Stimulated activated CD4-positive, alpha-beta T cell treated with anti-CD3 and anti-CD28 coated beads, Interleukin-1b, Interleukin-23, amount 100 ng/mL, for 1 hour (primary cell): ENCODE measurements at places on chromosomes 5 and 9.

GRCh38 chr5:107099506-107099905 is 571.2 kb downstream of the EFNA5 start:
- DNase-seq, result no peak

- no peak for DNase-seq
Observed at GRCh38 chr9:107175041-107175440, 108.0 kb upstream of the RAD23B start.

GRCh38 chr9:84187090-84187489 is 153.5 kb downstream of the SLC28A3 start:
- DNase-seq, result no peak

- DNase-seq, result no peak
Observed at GRCh38 chr9:129909851-129910250, 74.6 kb downstream of the USP20 start.

DNA sequence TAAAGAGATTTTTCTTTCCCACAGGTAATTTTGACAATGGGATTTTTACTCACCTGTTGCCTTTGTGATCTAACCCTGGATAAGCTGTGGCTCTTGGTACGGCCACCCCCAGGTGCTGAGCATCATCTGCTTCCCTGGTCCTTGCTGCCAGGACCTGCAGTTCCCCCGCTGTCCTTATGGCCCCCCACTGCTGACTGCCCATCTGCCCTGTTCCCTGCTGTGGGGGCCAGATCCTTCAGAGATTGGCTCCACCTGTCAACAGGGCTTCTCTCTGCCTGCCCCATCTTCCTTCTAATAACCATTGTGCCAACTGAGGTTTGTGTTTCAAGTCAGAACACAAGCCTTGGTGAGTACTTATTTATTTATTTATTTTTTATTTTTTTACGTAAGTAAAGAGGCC is 183.3 kb downstream of the MAPKAP1 start:
- no peak for DNase-seq

- DNase-seq, result no peak
Observed at GRCh38 chr5:37437711-37438110, 58.6 kb downstream of the WDR70 start.

GRCh38 chr5:56330806-56331205 is 97.7 kb upstream of the ANKRD55 start:
- DNase-seq, result no peak

DNA sequence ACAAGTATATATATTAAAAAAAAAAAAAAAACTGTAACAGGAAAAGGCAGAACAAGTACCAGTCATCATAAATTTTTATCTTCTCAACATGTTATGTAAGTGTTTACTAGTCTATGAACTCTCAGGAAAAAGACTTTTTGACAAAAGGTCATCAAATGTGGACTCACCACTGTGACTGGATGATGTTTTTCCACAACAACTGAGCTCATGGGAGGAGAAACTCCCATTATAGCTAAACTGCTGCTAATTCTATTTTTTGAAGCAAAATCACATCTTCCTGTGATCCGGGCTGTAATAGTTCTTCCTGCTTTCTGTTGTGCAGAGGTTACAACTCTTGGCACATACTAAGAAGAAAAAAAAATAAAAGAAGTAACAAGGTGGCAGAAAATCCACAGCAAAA is 39.6 kb downstream of the POC5 start:
- DNase-seq, result no peak

- DNase-seq, result no peak
Observed at GRCh38 chr5:136527311-136527710, 162.0 kb upstream of the TRPC7 start.

- DNase-seq, result no peak
Observed at GRCh38 chr5:133799571-133800237, 168.7 kb downstream of the C5orf15 start.

- DNase-seq, result no peak
Observed at GRCh38 chr9:37102486-37102885, 17.9 kb upstream of the ZCCHC7 start.

GRCh38 chr5:51043745-51044144 is 339.5 kb upstream of the ISL1 start:
- no peak for DNase-seq

- no peak for DNase-seq
Observed at GRCh38 chr5:38807570-38808483, 38.0 kb upstream of the OSMR start.

DNA sequence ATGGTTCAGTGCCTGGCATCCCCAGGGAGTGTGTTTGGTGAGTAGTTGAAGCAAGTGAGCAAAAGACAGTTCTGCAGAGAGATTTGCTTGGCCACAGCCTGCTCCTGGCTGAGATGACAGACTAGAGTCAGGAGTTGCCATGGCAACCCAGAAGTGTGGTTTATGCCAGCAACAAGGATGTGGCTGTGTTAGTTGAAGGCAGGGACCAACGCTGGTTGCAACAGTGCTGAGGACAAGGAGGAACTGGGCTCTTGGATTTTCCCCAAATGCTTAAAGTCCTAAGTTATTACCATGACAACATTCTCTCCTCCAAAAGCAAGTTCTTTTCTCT is 2.7 kb downstream of the NXNL2 start:
- no peak for DNase-seq

- no peak for DNase-seq
Observed at GRCh38 chr9:85269811-85270210, 471.9 kb downstream of the AGTPBP1 start.
